ENCODE measurements at places on chromosomes 5 and 9.

- no peak for DNase-seq
Observed at GRCh38 chr5:102798104-102798785, 43.1 kb downstream of the PAM start.

- no peak for DNase-seq
Observed at GRCh38 chr9:12614488-12614887, 78.7 kb upstream of the TYRP1 start.

DNA sequence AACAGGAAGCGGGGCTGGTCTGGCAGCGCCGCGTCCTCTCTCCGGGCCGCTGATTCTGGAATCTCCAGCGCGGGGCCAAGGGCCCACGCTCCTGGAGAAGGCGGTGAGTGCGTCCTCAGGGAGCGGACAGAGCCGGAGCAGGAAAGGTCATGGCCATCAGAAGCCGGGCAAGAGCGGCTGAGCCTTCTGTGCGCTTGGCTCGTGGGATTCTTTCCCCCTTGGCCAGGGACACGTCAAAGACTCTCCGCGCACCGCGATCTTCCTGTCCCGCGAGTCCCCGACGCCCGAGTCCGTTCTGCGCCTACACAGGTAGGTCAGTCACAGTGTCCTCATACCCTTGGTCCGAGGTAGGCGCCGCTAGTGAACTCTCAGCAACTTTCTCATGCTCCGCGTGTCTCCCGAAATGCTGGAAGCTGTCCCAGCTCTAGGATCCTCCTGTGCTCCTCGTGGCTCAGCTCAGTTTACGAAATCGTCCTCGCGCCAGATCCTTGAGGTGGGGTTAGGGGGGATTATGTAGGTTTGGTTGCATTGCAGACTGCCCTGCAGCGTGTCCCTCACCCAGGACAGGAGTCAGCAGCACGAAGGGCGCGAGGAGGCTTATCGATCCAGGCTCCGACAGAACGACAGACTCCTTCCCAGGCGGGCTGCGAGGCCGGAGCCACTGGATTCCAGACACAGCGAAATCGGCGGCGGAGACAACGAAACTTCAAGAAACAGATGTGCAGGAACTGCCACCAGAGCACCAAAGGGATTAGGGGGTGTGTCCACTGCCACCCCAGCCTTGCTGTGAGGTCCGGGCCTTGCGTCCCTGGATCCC is 8.7 kb downstream of the LHX6 start:
- no peak for DNase-seq

DNA sequence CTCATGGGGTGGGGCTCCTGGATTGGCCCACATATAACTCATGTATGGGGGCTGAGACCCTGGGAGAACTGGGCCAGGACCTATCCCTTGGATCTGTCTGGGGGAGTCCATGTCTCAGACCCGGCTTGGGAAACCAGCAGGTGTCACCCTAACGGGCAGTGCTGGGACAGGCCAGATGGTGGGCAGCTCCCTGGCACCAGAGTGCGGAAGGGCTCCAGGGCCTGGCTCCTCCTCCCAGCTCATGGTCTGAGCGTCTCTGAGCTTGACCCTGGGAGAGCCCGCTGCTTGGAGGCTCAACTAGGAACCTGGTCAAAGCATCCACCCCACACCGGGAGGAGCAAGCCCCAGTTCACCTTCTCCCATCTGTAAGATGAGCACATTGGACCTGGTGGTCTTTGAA is 15.5 kb upstream of the NCS1 start:
- no peak for DNase-seq

- DNase-seq = no peak
Observed at GRCh38 chr5:170691657-170692056, 91.9 kb upstream of the GABRP start.

- no peak for DNase-seq
Observed at GRCh38 chr9:93254806-93255493, 71.0 kb downstream of the WNK2 start.

DNA sequence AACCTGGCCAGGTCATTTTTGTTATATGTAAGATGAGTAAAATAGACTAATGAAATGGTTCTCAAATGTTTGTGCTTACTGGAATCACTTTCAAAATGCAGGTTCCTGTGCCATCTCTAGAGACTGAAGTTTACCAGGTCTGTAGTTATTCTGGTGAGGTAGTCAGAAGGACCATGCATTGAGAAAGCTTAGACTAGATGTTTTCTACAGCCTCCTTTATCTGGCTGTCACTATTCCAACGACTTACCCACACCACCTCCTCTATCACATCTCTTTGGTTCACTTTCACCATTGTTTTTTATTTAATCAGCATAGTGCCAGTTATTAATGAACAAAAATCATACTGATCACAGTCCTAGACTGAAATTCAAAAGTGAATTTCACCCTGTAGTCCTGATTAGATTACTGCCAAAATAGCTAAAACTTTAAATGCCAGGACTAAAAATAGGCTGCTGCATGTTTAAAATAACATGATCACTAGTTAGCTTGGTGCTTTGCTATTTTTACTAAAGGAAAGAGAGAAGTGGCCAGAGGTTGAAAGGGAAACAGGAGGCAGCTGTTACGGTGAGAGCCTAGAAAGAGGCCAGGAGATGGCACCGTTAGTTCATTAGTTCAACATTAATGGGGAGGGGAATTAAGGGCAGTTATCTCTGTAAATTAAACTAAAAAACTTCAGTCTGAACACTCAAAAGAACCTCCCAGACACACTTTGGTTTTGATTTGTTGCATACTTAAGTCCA is 13.9 kb upstream of the FNIP1 start:
- DNase-seq = peak; percentile 42

- DNase-seq = no peak
Observed at GRCh38 chr5:60916646-60917045, 28.2 kb downstream of the ERCC8 start.

- DNase-seq = no peak
Observed at GRCh38 chr5:144395704-144396103, 225.0 kb downstream of the KCTD16 start.

DNA sequence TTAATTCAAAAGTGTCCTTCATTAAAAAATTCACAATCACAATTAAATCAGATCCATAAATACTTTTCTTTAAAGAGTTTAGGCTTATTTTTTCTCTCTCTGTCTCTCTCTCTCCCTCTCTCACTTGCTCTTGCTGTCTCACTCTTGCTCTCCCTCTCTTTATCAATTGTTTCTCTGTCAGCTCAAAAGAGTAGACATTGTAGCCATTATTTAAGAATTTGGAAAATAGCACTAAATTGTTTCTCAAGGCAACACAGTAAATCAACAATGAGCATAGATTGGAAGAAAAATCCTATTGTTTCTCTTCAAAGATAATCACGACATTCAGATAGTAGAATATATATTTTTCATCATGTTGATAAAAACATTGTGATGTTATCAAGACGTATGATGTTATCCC is 1114.0 kb downstream of the PTPRD start:
- DNase-seq = no peak

DNA sequence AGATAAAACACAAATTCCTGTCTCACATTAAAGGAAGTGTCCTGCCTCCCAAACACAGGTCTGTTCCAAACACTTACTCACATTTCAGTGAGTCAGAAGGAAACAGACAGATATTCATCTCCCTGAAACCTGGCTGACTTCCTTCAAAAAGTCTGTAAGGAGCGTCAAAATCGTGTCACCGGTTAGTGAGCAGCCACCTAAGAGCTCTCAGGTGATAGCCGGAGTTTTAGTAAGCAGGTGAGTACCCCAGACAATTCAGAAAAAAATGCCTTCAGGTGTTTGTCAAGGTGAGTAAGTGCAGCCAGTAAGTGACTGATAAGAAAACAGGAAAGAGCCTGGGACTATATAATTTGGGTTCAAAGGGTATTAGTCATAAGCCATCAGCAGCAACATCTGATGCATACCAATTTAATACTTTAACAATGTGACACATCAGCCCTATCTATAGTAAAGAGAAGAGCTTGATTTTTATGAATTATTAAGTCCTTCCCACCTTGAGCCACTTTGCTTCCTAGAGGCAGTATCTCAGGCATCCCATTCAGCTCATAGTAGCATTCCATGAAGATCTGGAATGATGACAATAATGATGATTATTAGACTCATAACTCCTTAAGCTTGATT is 1.3 kb upstream of the ITGA2 start:
- no peak for DNase-seq

GRCh38 chr5:167283691-167284090 is 1007.8 kb upstream of the WWC1 start:
- no peak for DNase-seq

- DNase-seq = no peak
Observed at GRCh38 chr5:1203968-1204692, 2.7 kb downstream of the SLC6A19 start.

DNA sequence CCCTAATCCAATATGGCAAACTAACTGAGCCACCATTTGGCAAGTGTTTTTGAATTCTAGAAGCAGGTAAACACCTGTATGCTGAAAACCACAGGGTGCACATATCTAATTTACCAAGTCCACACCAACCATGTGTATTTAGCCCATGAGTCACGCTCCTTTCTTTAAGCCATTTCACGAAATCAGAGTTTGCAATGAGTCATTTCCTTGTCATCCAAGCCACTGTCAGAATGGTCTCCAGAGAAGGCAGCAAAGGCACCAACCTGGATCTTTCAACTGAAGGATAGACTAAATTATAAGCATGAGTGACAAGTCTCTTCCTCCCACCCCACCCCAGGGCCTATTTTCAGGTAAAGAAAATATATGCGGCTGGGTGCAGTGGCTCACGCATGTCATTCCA is 110.0 kb downstream of the PAX5 start:
- peak; percentile 38 for DNase-seq

GRCh38 chr5:123279136-123279535 is 144.1 kb downstream of the CEP120 start:
- no peak for DNase-seq

DNA sequence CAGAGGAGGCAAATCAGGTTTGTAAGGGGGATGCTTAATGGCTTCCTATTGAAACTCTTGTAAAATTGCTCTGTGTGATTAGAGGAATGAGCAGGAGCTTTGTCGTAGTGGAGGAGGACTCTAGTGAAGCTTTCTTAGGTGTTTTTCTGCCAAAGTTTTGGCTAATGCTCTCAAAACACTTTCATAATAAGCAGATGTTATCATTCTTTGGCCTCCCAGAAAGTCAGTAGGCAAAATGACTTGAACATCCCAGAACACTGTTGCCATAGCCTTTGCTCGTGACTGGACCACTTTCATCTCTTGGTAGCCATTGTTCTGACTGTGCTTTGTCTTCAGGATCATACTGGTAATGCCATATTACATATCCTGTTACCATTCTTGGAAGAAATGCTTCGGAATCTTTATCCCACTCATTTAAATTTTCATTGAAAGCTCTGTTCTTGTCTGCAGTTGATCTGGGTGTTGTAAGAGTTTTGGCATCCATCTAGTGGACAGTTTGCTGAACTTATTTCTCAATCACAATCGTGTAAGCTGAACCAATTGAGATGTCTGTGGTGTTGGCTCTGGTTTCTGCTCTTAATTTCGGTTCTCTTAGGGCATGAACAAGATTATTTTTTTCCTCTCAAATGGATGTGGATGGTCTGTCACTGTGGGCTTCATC is 187.6 kb downstream of the COMMD10 start:
- no peak for DNase-seq

DNA sequence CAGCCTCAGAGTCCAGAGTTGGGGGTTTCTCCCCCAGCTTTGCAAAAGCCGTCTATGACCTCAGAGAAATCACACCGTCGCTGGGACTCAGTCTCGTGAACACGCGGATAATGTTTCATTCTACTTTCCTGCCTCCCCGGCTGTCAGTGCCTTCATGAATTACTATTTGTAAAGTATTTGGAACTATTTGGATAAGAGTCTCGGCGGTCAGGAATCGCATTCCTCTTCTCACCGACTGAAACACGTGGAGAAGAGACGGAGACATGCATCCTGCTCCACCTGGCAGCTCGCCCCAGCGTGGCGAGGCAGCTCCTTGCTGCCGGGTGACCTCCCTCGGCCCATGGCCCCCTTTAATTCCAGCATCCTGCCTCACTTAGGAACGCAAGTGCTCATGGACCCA is 23.9 kb downstream of the IRX2 start:
- DNase-seq = no peak

DNA sequence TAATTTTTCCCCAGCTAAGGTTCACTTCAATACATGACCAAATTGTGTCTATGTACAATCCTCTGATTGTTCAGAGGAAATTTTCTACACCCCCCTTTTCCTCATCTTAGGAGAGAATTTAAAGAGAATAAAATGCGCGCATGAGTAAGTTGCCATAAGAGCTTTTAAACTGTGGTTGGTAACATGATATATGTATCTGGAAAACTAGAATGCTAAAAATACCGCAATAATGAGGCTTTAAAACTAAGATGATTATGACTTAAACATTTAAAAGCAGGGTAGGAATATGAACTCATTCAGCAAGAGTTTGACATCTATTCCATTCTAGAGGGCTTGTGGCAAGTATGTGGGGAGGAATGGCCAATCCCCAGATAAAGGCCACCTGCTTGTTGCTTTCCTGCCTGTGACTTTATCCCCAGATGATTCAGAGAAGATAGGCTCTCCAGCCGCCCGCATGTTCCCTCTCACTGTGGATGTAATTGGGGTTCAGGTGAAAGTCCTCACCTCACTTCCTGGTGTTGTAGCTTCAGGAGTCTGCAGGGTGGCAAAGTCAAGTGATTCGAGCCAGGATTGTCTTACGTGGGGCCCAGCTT is 26.5 kb upstream of the BASP1 start:
- DNase-seq = no peak

- DNase-seq = no peak
Observed at GRCh38 chr5:179889885-179890284, 17.8 kb downstream of the TBC1D9B start.

DNA sequence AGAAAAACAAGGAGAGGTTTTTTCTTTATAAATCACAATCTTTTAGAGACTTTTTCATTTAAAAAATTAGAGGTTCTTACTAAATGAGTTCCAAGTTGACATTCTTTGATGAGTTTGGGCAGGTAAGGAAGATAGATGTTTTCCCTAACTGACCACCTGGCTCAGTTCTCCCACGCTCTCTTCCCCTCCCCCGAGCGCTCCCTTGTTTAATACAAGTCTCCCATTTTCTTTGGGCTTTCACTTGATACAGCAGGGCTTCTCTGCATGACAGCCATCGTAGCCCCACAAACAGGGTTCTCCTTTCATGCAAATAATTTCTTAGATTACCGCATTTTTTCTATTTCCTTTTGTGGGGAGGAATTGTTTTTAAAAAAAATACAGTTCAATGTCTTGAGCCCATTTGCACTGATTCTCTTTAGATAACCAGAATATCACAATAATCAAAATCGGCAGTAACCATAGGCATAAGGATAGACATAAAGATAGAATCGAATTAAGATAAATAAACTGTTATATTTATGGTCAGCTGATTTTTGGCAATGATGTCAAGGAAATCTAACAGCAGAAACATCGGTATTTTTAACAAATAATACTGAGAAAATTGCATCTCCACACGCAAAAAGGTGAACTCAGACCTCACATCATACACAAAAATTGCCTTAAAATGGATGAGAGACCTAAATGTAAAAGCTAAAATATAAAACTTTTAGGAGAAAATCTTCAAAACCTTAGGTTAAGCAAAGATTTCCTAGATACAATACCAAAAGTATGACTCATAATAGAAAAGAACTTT is 325.4 kb downstream of the PIK3R1 start:
- no peak for DNase-seq

- DNase-seq = no peak
Observed at GRCh38 chr9:92605224-92605623, 64.7 kb downstream of the IPPK start.

GRCh38 chr9:20215552-20215951 is 406.7 kb downstream of the MLLT3 start:
- DNase-seq = no peak

GRCh38 chr5:144896473-144896872 is 725.8 kb downstream of the KCTD16 start:
- no peak for DNase-seq

GRCh38 chr9:2655411-2655901 is 33.9 kb downstream of the VLDLR start:
- DNase-seq = no peak

- DNase-seq = no peak
Observed at GRCh38 chr5:62305358-62305714, 670 bp upstream of the KIF2A start.

Measured in RPMI8226 (cell line).